NB4 (cell line): ENCODE measurements at places on chromosomes 11 and 22.
A peak's percentile ranks its signal among the peaks of the same experiment; 100 is the strongest.

DNA sequence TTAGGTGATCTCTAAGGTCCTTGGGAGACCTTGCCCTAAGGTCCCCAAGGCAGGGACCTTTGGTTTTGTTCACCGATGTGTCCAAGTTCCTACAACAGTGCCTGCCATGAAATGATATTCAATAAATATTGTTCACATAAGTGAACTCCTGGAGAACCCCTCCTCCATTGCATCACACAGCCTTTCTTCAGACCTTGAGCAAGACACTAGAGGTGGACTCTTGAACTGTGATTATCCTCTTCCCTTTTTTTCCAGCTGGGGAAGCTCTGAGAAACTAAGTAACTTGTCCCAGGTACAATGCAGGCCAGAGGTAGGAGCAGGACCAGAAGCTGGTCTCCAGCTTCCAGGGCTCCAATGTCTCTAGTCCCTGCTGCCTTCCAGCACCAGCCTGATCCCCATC lies 76.6 kb upstream of the LMO1 start:
- peak; percentile 41 for DNase-seq

DNA sequence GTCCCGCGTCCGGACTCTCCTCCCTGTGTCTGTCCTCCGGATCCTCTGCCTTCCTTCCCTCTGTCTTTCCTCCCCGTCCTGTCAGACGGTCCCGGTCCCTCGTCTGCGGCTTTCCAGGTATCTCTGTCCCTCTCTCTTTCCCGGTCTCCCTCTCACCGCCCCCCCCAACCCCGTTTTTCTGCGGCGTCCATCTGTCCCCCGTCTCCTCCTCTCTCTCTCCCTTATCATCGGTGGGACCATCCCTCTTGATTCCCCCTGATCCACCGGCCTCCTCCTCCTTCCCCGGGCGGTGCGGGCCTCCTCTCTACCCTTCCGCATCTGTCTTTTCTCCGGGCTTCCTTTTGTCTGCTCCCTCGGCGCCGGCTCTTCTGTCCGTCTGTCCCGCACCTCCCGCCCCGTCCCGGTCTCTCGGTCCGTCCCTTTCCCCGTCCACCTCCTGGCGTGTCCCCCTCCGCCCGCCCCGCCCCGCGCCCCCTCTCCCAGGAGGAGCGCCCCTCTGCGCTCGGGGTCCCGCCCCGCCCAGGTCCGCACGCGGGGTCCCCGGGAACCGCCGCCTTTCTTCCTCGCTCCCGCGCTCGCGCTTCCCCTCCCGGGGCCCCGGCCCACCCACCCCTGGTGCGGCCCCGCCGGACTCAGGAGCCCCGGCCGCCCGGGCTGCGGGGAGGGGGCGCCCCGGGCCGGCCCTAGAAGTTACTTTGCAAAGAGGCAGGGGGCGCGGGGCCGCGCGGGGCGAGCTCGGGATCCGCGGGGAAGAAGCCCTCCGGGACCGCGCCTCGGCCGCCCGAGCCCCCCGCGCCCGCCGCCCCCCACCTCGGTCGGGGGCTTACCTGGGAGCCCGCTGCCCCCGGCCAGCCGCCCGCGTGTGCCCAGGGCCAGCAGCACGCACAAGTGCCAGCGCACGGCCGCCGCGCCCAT lies 568 bp downstream of the SCUBE1 start:
- DNase-seq, result no peak

- DNase-seq, result no peak
These were observed 66.2 kb downstream of the EFCAB6 start for GRCh38 chr22:43745783-43746356.

- DNase-seq, result no peak
These were observed 127.0 kb downstream of the TRPC6 start for GRCh38 chr11:101456812-101457211.
